ENCODE measurements at places on chromosomes 2 and 18.
A peak's percentile ranks its signal among the peaks of the same experiment; 100 is the strongest.

- DNase-seq: no peak
Measured at GRCh38 chr18:79405781-79406575, 10.2 kb downstream of the NFATC1 start.

- DNase-seq: no peak
Measured at GRCh38 chr2:7071916-7072556, 154.8 kb downstream of the RNF144A start.

DNA sequence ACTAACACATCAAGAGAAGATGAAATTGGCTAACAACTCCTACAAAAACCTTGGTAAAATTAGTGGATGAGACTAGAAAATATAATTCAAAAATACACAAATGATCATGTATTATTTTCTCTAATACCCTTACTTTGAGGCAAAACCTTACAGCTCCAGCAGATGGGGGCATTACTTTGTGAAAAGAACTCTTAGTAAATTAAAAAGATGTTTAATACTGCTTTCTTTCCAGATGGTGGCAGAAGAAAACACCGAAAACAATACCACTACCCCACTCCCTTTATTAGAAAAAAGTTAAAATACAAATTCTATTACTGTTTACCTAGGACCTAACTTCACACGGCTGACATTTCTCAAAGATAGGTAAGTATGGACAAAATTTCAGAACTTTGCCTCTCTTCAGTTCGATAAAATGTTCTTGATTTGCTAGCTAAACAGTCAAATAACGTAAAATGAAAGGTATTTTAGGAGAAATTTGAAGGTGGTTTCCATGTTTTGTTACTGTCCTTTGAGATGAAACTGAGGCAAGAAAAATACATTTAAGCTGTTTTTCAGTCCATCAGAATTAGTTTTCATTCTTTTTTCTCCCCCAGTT is 30.6 kb downstream of the ORC4 start:
- DNase-seq: peak; percentile 6

GRCh38 chr2:169978402-169979017 is 151.3 kb downstream of the UBR3 start:
- DNase-seq: no peak

GRCh38 chr2:233248999-233249398 is 2.5 kb upstream of the ATG16L1 start:
- no peak for DNase-seq

Data from H54 (cell line).